ENCODE measurements at places on chromosomes 1 and 21. TPM values are rescaled to one million over a fixed set of nuclear protein-coding genes. Genes with fewer than 3 reads are reported as not detected.

The PDE4B gene
- total RNA-seq = 56.2 TPM

The INAVA gene
- total RNA-seq = not detected

The OR2T35 gene
- not detected for total RNA-seq

The ST6GALNAC5 gene
- not detected for total RNA-seq

The RGS13 gene
- total RNA-seq = not detected

The CTNNBIP1 gene
- 7.4 TPM for total RNA-seq

The PLPPR5 gene
- total RNA-seq = not detected

The PDZK1 gene
- 0.49 TPM for total RNA-seq

The RBM11 gene
- total RNA-seq = 0.56 TPM

The PCBP3 gene
- 14.0 TPM for total RNA-seq

The LCE1E gene
- not detected for total RNA-seq

The BSDC1 gene
- 63.7 TPM for total RNA-seq

The PKLR gene
- total RNA-seq = not detected

The RAP1GAP gene
- 0.54 TPM for total RNA-seq

The SLC6A17 gene
- not detected for total RNA-seq

The SMIM12 gene
- total RNA-seq = 53.1 TPM

The MEGF6 gene
- total RNA-seq = 9.6 TPM

The TCHHL1 gene
- not detected for total RNA-seq

The SYT6 gene
- total RNA-seq = not detected

The LAD1 gene
- not detected for total RNA-seq

The IL22RA1 gene
- total RNA-seq = not detected

The NTMT2 gene
- total RNA-seq = not detected

The PLA2G2F gene
- not detected for total RNA-seq

The SELP gene
- total RNA-seq = 0.15 TPM

All from T-helper 1 cell treated with Interleukin-12 subunit alpha and Interleukin-12 subunit beta and Interleukin-4 antibody, amounts not matched to agents 30 ng/mL and 1 ng/mL, for 36 hours (primary cell).